ENCODE measurements at places on chromosomes 16 and 17.

GRCh38 chr16:82011199-82011641 lies at the start of gene SDR42E1:
SDR42E1 (minus strand) TSS chr16:82011470; CDS start chr16:82000858, 10,612 bp downstream.
- peak; percentile 85 for DNase-seq

- no peak for DNase-seq
Measured at GRCh38 chr17:7173687-7174602, 5.2 kb downstream of the ASGR1 start.

DNA sequence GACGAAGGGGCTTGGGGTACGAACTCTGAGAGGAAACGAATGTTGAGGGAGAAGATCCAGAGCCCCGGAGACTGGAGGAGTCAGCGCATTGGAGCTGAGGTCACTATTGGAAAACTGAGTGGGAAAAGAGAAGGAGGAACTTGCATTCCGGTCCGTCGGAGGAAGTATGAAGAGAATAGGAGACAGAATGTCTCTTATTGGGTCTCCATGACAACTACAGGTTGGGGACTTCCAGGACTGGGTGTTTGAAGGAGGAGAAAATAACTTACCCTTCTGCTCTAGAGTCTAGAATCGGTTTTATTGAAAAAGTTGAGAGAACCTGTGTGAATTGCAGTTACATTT lies 537 bp downstream of the GOSR1 start:
- no peak for DNase-seq

GRCh38 chr16:58155839-58156238 lies 26.7 kb upstream of the CFAP20 start:
- DNase-seq = no peak

DNA sequence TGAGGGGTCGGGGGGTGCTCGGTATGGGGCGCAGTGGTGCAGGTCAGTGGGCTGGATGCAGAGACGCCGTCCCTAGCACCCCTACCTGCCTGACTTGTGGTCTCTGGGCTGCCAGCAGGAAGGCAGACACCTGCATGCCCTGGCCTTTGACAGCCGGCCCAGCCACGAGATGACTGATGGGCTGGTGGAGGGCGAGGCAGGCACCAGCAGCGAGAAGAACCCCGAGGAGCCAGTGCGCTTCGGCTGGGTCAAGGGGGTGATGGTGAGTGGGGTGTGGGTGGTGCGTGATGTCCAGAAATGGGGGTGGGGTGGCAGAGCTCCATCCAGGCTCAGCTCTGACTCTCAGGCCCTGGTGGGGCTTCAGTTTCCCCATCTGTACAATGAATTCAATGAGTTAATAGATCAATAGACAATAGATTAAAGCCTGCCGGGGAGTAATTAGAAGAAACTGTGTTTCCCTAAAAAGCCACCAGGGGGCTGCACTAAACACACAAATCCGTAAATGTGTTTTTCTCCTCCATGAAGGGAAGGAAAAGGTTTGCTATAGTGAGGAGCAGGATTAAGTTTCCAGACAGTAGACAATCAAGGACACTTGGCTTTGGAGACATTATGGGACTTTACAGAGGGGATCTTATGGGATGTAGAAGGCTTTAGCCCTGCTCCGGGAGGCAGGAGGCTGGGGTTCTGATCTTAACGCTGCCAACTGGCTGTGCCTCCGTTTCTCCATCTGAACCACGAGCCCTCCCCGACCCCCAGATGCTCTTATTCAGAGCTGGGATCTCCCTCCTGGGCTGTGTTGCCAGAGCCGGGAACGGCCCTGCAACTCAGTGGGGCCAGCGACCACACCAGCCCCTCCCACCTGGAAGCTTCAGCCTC lies 2.2 kb downstream of the SLC12A3 start:
- no peak for DNase-seq

- no peak for DNase-seq
Measured at GRCh38 chr17:27921077-27921476, 27.9 kb upstream of the LYRM9 start.

- DNase-seq = no peak
Measured at GRCh38 chr17:60386147-60387058, 5.5 kb downstream of the USP32 start.

- peak; percentile 70 for DNase-seq
Measured at GRCh38 chr17:29579866-29580771, 9.3 kb downstream of the GIT1 start.

DNA sequence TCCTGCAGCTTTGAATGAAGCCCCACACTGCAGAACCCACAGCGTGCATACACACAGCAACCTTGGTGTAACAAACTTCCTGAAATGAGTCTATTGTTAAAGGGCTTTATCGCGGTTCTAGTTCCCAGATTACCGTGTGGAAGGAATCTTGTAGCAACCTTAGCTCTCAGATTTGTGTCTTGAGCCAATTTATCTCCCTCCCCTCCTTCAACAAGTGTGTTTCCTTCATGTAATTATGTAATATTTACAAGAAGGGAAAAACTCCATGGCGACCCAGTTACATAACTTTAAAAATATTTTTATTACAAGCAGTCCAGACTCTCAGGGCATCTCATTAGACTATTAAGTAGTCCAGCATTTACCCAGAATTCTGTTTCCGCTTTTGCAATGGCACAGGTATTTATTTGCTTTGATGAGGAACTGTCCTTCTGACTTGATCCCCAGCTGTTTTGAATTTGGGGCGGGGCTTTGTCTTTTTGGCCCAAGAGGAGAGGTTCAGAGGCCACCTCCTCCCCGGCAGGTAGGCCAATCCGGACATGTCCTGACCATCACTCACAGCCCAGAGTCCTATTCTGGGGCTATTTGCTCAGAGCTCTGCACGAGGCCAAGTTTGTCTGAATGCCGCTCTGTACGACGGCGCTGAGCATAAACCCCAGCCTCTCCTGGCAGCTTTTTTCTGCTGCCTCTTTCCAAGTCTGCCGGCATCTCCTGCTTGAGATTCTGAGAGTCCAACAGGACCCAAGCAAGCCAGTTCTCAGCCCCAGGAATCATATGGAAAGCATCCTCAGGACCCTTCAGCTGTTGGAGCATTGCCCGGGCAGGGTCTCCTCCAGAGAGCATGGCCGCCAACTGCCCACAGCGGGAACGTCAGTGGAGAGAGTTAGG lies 35.6 kb downstream of the CLEC16A start:
- DNase-seq = peak; percentile 80

DNA sequence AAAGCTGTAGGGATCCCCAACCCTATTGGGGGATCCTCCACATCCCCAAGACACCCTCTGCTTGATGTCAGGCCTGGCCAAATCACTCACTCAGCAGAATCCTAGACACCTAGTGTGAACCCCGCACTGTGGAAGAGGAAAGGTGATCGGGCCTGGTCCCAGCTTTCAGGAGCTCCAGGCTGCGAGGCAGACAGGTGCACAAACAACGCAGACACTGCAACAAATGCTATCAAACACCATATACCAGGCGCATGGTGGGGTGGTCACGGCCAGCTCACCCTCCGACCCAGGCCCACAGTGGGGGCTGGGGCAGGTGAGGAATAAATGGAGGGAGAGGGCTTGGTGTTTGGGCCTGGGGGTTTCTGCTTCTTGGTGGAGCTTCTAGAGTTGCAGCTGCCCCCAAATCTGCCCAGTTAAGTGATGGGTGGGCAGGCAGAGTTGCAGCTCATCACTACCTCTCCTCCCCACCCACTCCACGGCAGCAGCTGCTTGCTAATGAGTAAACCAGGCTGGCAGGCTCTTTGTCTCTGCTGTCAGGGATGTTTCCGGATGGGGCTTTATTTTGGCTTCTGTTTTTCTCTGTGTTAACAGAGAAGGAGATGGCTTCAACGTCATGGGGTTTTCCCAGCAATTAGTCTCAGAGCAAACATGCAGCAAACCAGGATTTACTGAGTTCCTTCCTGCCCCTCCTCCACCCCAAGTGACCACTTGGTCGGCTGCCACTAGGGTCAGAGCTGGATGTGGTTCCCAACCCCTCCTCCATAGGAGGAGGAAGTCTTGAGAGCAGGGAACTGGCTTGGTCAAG lies 46.6 kb downstream of the PECAM1 start:
- no peak for DNase-seq

All from RWPE2 (cell line).